IgD-negative memory B cell (primary cell): ENCODE measurements at places on chromosomes 1 and 21. TPM values are rescaled to one million over a fixed set of nuclear protein-coding genes. Genes with fewer than 3 reads are reported as not detected.

The CYP4A22 gene
- not detected for polyA plus RNA-seq

The CD160 gene
- 1.8 TPM for polyA plus RNA-seq

The DUSP12 gene
- 47.3 TPM for polyA plus RNA-seq

The SPOCD1 gene
- not detected for polyA plus RNA-seq

The SH2D1B gene
- polyA plus RNA-seq: 0.26 TPM
